ENCODE measurements at places on chromosomes 4 and X. TPM values are rescaled to one million over a fixed set of nuclear protein-coding genes. Genes with fewer than 3 reads are reported as not detected.

The KIAA1210 gene
- not detected for total RNA-seq

The NKX3-2 gene
- 0.42 TPM for total RNA-seq

The LPAR4 gene
- total RNA-seq = not detected

The TMEM150C gene
- 0.10 TPM for total RNA-seq

The TSPAN6 gene
- total RNA-seq = 5.6 TPM

The POU4F2 gene
- total RNA-seq = not detected

The TEX13D gene
- not detected for total RNA-seq

The TKTL1 gene
- total RNA-seq = not detected

The RAB33B gene
- total RNA-seq = 6.4 TPM

- no peak for DNase-seq
Measured at GRCh38 chr4:185870366-185870765, 58.4 kb upstream of the SORBS2 start.

GRCh38 chrX:119497185-119497584, 28.9 kb downstream of the SLC25A5 start:
- DNase-seq = no peak

DNA sequence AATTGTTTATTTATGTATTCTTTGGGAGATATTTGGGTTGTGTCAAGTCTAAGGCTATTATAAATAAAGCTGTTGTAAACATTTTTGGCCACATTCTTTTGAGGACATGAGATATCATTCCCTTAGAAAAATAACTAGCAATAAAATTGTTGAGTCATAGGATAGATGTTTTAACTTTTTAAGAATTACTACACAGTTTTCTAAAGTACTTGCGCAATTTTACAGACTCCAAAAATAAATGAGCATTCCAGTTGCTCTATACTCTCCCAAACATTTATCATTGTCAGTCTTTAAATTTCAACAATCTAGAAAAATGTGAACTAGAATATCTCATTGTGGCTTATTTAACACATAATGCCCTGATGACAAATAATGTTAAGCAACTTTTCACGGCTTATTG, 189.1 kb upstream of the ADGRL3 start:
- peak; percentile 15 for DNase-seq

- no peak for DNase-seq
Measured at GRCh38 chr4:187289371-187289770, 565.7 kb upstream of the FAT1 start.

GRCh38 chr4:133592106-133592505, 443.0 kb downstream of the PCDH10 start:
- no peak for DNase-seq

GRCh38 chr4:26458157-26458561, 32.1 kb downstream of the CCKAR start:
- no peak for DNase-seq

GRCh38 chr4:140049849-140050637, 103.9 kb downstream of the MAML3 start:
- peak; percentile 31 for DNase-seq

- DNase-seq = no peak
Measured at GRCh38 chr4:65651031-65651430, 19.3 kb downstream of the EPHA5 start.

GRCh38 chr4:26325191-26325590, 4.4 kb downstream of the RBPJ start:
- peak; percentile 64 for DNase-seq

DNA sequence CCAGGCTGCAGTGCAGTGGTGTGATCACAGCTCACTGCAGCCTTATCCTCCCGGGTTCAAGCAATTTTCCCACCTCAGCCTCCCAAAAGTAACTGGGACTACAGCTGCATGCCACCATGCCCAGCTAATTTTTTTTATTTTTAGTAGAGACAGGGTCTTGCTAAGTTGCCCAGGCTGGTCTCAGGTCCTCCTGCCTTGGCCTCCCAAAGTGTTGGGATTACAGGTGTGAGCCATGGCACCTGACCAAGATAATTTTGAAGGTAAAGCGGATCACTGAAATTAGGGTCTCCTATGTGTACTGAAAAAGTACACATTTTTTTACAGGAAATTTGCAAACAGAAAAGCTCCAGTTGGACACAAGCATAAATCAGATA, 4.8 kb downstream of the SAT1 start:
- no peak for DNase-seq

DNA sequence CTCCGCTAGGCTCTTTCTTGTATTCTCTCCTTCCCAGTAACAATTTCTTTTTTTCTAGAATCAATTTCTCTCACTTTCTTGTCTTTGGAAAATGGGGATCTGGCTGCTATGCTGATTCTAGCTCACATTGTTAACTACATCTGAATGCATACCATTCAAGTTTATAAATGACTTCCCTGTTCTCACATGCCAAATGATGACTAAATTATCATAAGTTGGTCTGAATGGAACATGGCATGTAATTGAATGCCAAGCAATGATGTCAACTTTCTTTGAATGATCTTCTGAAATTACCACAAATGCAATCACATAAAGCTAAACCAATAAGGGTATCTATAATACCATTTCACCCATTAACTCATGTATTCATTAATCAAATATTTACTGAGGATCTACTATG, 2.7 kb upstream of the ITM2A start:
- no peak for DNase-seq

- no peak for DNase-seq
Measured at GRCh38 chrX:56738670-56739069, 9.6 kb downstream of the NBDY start.

GRCh38 chrX:352181-352580, 33.6 kb upstream of the GTPBP6 start:
- no peak for DNase-seq

- DNase-seq = peak; percentile 11
Measured at GRCh38 chr4:1246901-1247863, 1.7 kb downstream of the CTBP1 start.

DNA sequence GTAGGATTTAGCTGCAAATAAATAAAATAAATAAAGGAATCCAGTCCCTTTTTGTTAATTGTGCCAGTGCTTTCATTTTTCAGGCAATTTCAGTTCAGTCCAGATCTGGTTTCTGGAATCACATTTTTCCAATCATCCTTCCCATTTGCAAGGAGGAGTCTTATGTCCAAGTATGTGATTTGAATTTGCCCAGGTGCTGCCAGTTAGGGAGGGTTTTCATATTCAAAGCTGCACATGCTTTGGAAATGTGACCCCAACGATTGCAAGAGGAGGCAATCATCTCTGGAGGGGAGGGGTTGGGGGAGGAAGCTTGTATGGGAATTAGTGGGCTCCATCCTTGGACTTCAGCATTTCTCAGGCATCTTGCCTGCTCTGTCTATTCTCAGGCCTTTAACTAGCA, 4.4 kb downstream of the PLAC1 start:
- DNase-seq = no peak

GRCh38 chr4:95049551-95050233, 291.9 kb downstream of the BMPR1B start:
- DNase-seq = peak; percentile 12

- peak; percentile 43 for DNase-seq
Measured at GRCh38 chr4:7332216-7333023, 102.3 kb downstream of the PSAPL1 start.

- peak; percentile 47 for DNase-seq
Measured at GRCh38 chr4:166252487-166253402, 379.7 kb downstream of the TLL1 start.

DNA sequence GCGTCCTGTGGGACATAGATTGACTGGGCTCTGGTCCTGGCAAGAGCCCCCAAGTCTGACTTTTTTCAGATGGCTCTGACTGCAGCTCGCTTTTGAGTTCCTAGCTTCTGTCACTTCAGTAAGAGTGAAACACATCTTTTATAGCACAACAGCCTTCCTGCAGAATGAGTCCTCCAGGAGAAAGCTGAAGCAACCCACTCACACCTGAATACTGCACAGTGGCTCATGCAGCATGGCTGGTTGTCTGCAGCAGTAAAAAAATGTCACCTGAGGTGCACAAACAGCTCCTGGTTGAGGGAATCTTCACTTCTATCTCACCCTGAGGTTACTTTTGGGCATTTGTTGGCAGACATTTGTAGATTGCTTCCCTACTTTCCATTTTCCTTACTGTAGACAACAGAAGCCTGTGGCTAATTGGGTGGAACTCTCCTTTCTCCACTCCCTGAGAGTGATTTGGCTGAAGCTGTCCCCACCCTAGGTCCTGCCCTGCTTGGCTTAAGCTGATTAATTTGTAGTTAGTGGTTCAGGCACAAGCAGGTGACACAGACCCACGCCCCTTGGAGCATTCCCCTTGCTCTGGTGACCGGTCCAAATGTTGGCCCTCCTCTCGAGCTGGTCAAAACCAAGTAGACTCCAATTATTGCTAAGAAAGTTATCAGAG, 99.7 kb downstream of the NPNT start:
- DNase-seq = no peak

DNA sequence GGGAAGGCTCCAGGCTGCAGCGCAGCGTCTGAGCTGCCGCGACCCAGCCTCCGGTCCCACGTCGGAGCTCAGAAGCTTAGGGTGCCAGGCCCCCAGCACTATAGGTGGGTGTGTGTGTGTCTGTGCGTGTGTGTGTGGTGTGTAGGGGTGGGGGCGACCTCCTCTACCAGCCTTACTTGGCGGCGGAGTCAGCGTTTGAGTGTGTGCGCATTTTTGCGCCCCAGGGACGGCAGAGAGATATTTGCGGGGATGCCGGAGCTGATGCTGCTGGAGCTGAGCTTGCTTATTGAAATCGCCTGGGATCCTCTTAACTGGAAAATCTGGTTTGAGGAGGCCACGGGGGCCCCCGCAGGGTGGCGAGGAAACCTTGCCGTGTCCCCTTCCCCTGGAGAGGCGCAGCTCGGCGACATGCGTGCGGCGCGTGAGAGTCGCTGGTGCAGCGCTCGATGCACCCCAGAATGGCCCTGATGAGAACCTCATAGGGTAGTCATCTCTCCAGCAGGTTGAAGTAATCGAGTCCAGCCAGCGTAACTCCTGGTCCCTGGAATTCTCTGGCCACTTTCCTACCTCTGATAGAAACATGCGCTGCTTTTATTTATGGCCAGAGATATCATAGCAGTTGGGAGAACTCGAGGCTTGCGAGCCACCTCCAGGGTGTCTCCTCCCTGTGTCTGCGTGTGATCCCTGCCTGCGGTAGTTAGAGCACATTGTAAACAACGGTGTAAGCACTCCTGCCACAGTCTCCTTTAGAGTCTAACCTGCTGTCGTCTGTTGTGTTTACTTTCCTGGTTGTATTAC, 2.7 kb downstream of the ADGRL3 start:
- DNase-seq = peak; percentile 51

- no peak for DNase-seq
Measured at GRCh38 chrX:74525116-74525515, 89.3 kb downstream of the RLIM start.

DNA sequence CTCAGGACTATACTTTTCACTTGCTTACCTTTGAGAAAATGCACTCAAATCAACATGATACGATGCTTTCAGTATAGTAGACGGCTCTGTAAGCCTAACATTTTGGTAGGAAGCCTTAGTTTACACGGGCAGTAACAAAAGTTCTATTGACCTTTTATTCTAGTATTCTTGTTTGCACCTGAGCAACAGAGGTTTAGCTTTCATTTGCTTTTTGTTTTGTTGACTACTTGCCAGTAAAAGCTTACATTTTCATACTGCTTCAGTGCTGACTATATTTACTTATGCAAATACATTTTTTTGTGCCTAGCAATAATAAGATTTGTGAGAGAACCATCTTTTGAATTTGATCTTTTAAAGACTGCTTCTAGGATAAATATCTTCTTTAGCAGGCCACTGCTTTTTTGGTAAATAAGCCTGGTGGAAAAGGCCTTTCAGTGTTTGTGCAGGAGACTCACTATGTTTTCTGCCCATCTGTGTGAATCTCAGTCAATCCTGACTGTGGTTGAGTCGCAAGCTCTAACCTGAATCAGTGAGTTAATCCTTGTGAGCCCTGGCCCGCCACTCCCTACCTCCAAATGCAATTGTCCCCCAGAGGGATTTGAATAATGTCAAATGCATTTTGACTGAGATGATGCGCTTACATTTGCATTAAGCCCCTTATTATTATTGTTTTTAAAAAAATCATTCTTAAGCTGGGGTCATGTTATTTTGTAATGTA, 21.9 kb downstream of the FHIP1A start:
- DNase-seq = no peak

DNA sequence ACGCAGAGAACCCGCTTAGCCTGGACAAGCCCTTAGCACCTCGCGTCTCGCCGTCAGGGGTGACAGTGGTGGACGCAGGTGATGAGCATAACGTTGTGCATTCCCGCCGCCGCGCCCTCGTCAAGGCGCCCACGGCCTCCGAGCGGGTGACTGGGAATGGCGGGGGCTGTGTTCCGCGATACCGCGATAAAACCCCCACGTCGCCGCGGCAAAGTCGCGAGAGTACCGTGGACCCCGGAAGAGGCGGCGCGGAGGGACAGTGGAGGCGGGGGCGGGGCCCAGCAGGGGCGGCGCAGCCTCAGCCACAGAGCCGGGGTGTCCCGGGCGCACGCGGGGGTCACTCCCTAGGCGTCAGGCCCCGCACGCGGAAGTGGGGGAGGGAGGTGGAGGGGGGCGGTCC, 53.8 kb downstream of the ZFYVE28 start:
- DNase-seq = no peak

DNA sequence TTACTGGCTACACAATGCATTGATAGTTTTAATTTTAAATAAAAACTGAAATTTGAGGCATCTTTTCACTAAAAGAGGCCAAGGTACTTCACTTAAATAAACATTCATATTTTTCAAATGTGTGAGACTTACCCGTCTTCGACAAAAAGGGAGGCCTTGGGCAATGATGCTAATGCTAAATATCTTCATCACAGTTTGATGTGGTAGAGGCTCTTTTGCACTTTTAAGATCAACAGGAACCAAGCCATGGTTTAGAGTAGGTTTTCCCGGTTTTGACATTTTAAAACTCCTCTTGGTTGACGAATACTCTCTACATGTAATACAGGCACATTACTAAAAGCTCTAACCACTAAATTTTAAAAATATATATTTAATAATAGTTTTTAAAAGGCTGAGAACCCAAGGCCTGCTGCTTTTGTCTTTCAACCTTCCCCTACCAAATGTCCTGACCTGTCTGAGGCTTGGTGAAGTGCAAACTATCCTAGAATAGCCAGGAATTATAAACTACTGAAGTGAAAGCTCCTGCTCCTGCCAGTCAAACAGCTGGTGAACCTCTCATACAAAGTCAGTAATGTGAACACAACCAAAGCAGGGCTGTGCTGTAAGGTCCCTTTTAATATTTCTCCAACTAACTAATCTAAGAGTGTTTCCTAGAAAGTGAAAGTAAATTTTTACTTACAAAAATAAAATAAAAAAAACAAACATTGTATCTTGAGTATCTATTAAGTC, 153.7 kb downstream of the FBXW7 start:
- DNase-seq = no peak

GRCh38 chr4:165070560-165070959, 16.9 kb downstream of the TRIM75 start:
- DNase-seq = no peak

DNA sequence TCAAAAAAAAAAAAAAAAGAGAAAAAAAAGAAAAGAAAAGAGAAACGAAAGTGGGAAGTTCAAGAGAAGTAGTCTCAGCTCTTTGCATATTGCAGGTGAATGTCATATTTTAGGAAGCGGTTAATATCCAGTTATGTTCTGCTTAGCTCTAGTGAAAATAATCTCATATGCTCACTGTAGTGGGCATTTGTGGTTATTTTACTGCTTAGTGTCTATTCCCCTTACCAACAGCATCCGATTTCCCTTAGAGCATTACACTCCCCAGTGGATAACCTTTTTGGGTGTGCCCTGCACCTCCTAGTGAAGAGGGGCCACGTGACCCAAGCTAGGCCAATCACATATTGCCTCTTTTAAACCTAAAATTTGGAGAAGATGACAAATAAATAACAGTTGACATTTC, 111.2 kb upstream of the ZNF827 start:
- DNase-seq = no peak

Measured in MCF 10A (cell line).